ENCODE measurements at places on chromosomes 11 and 22. TPM values are rescaled to one million over a fixed set of nuclear protein-coding genes. Genes with fewer than 3 reads are reported as not detected.

Gene PAMR1
- under 0.01 TPM for total RNA-seq

Gene H19
- 162 TPM for total RNA-seq

Gene MMP8
- not detected for total RNA-seq

Gene GPR83
- total RNA-seq: under 0.01 TPM

Gene SYNGR1
- 0.39 TPM for total RNA-seq

GRCh38 chr11:27058456-27058855, 17.8 kb downstream of the BBOX1 start:
- DNase-seq: no peak

DNA sequence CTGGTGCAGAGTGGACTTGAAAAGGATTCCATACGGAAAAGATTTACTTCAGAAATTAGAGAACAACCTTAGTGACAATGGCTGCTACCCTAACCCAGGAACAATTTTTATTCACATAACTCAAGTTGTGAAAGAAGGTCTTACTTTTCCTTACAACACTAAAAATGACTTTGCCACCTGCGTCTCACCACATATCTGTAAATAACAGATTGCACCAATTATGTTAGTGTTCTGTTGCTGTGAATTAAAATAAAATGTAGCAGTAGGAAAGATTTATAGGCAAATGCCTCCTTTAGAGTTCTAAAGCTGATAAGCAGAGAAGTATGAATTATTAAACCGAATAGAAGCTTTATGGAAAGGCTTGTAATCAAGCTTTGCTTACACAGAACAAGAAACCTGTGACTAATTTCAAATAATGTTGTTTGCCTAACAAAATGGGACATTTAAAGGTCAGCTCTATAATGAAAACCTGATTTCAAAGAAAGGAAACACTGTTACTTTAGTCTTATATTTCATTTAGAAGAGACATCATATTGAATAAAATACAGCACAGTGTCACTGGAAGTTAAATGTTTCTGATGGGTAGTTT, 2237.8 kb downstream of the LRRC4C start:
- no peak for DNase-seq

- DNase-seq: no peak
These were observed 56.2 kb downstream of the MICAL3 start for GRCh38 chr22:17968126-17968525.

DNA sequence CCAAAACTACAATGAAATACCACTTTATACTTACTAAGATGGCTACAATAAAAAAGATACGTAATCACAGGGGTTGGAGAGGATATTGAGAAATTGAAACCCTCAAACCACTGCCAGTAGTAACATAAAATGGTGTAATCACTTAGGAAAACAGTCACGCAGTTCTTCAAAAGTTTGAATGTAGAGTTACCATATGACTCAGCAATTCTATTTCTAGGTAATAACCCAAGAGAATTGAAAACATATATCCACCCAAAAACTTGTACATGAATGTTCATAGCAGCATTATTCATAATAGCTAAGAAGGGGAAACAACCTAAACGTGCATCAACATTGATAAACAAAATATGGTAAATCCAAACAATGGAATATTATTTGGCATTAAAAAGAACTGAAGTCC, 24.4 kb upstream of the PSMA1 start:
- no peak for DNase-seq

Measured in dermis microvascular lymphatic vessel endothelial cell (primary cell).